Heart left ventricle (tissue), 16 donors: ENCODE measurements at places on chromosomes 6 and 20.
A peak's percentile ranks its signal among the peaks of the same experiment; 100 is the strongest.

GRCh38 chr20:12056839-12057238 lies 139.1 kb downstream of the BTBD3 start:
- DNase-seq, result no peak

DNA sequence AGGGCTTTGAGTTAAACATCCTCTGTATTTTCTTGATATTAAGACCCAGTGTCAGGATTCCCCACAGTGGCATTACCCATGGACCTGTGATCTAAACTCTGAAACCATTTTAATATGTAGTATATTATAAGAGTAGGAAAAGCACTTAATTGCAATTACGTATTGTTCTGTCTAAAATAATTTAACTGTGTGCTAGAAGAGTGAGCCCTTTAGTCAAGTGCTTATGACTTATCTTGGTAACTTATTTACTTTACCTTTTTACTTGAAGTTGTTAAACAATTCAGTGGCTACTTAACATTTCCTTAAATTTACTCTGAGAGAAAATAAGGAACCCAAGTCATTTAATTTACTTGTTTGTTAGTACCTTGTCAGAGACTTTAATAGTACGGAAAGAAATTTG lies 173.6 kb downstream of the CDKAL1 start:
- no peak for DNase-seq

DNA sequence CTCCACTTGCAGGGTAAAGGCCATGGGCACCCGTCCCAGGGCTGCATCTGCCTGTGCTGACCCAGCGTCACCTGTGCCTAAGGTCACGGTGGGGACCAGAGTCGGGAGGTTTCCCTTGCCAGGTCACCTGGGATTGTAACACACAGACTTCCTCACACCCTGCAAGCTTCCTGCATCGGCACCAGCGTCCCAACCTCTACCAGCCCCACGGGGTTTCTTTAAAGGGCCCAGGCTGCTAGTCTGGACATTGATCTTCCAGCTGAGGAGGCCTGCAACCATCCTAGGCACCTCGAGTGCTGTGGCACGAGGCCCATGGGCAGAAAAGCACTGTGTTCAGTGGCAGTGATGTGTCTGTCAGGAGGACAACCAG lies 12.6 kb downstream of the ACSS1 start:
- DNase-seq, result no peak

GRCh38 chr20:10655720-10656669 lies 17.8 kb downstream of the JAG1 start:
- DNase-seq, result no peak

DNA sequence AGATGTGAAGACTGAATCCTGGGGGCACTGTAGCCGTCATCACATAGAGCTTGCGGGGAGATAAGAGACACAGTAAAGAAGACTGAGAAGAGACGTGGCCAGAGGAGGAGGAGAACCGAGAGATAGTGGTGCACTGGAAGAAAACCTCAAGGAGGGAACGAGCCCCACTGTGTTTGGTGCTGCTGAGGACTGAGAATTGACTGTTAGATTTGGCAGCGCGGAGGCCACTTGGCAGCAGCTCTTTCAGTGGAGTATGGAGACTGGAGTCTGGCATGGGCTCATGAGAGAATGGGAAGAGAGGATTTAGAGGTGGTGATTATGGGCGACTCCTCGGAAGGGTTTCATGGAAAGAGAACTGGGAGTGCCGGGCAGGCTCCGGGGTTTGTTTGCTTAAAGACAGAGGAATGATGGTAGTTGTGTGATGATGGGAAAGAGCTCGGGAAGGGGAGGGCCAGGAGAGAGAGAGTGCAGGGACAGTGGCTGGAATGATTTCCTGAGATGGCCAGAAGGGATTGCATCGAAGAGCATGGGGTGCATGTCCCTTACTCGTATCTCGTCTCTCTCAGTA lies 18.0 kb downstream of the CDYL start:
- peak; percentile 45 for DNase-seq

- peak; percentile 88 for DNase-seq
These were observed 12.9 kb upstream of the ARMC2 start for GRCh38 chr6:108835218-108835850.

GRCh38 chr6:142118328-142118727 lies 14.4 kb upstream of the GJE1 start:
- no peak for DNase-seq

DNA sequence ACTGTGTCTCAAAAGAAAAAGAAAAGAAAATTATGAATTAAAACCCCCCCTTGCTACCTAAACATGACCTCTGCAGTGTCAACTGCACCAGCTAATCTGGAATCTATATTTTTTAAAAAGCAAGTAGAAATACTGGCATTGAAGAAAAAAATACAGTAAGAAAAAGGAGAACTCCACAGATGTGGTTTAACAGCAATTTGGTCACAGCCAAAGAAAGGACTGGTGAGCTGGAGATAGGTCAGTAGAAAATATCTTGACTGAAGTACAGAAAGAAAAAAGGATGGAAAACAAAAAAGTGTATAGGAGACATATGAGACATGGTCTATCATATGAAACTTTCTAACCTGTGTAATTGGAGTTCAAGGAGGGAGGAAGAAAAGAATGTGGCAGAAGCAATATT lies 44.1 kb upstream of the ERVFRD-1 start:
- DNase-seq, result no peak

- DNase-seq, result no peak
These were observed 26.7 kb upstream of the TTPAL start for GRCh38 chr20:44448753-44449546.

DNA sequence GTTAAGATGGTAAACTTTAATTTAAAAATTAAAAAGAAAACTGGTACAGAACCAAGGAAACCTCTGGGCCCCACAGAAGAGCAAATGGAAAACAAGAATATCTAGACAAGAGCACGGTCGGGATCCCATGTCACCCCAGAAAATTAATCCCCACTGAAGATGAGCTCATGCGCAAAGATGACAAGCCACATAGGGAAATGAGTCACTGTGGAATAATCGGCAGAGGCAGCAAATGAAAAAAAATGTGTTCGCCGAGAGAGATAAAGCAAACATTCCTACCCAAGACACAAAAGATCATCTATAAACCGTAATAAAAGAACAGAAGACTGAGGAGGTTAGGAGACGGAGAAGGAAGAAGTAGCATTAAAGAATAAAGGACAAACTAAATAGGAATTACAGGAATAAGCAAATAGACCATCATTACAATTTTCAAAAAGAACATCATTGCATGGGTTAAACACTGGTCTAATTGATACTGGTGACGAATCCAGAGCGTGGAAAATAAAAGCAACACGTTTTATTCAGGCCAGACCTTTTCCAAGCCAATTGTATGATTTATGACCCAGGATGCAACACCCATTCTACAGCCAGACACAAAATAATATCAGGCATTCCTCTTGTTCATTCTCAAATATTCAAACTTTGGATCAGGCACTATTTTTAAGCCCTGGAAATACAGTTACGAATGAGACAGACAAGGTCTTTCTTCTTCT lies 138.0 kb upstream of the ARID1B start:
- no peak for DNase-seq

GRCh38 chr20:36606158-36607066 lies 833 bp downstream of the RAB5IF start:
- no peak for DNase-seq

GRCh38 chr6:30730601-30731435 lies 10.7 kb downstream of the TUBB start:
- DNase-seq, result peak; percentile 74

DNA sequence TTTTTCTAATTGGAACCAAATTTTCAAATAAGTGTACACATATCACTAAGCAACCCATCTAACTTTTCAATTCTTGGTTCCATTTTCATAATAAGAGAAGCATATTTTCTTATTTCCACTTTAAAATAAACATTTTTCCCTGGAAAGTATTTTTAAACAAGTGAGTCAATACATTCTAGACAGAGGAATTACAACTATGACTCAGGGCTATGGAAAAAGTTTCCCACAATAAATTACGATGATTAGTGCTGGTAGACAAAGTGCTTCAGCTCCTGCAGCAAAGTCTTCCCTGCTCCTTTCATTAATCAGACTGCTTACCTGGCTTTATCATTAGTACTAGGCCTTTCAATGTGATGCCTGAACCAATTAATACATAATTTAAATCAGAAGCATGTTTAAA lies 322.5 kb downstream of the HACE1 start:
- no peak for DNase-seq

DNA sequence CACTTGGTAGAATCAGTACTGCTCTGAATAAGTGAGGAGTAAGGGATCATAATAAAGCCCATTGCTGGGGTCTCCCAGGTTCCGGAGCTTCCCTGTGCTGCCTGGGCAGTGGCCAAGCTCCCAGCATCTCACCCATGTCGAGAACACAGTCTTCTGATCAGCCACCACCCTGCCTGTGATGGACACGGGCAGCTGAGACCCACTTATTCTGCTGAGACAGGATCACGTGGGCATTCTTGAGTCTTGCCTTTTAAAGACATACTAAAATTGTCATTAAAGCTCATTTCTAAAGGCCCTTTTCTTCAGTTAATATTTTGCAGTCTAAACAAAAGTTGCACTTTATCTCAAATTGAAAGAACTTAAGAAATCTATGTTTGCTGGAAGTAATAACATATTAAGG lies 42.7 kb upstream of the SLC22A2 start:
- DNase-seq, result no peak
